Ureter (tissue), 1 donor: ENCODE measurements at places on chromosomes 1 and 21. TPM values are rescaled to one million over a fixed set of nuclear protein-coding genes. Genes with fewer than 3 reads are reported as not detected.

Gene HYI
- 50.9 TPM for total RNA-seq

Gene ASTN1
- 2.2 TPM for total RNA-seq

Gene FAM3B
- 116 TPM for total RNA-seq

Gene PSRC1
- 3.1 TPM for total RNA-seq

Gene CFHR3
- 1.1 TPM for total RNA-seq

Gene ANKRD45
- total RNA-seq = 0.47 TPM

Gene PTPN14
- 88.5 TPM for total RNA-seq

Gene CYYR1
- 27.6 TPM for total RNA-seq

Gene CYP2J2
- 20.4 TPM for total RNA-seq

Gene OR2L13
- not detected for total RNA-seq

Gene LCE1B
- total RNA-seq = not detected

Gene PRKAA2
- total RNA-seq = 7.1 TPM

Gene NFASC
- total RNA-seq = 52.3 TPM

Gene C1QA
- 64.0 TPM for total RNA-seq

Gene RPTN
- total RNA-seq = not detected

Gene NECTIN4
- 75.6 TPM for total RNA-seq

Gene CDK18
- total RNA-seq = 28.6 TPM

Gene OLFML2B
- total RNA-seq = 3.4 TPM

Gene BCAR3
- 26.7 TPM for total RNA-seq

Gene SAMD13
- 4.7 TPM for total RNA-seq

Gene KLF17
- not detected for total RNA-seq

Gene COL8A2
- total RNA-seq = 8.0 TPM

Gene MAP1LC3C
- not detected for total RNA-seq

Gene CD2
- total RNA-seq = 7.1 TPM

Gene PI4KB
- 91.5 TPM for total RNA-seq

Gene PLD5
- 0.13 TPM for total RNA-seq

Gene SAMSN1
- 8.3 TPM for total RNA-seq

Gene ARPC5
- 77.7 TPM for total RNA-seq

Gene AMY1C
- not detected for total RNA-seq

Gene IGSF3
- 31.1 TPM for total RNA-seq

Gene DPT
- total RNA-seq = 15.9 TPM

Gene NBPF6
- total RNA-seq = not detected

Gene CEPT1
- 43.3 TPM for total RNA-seq

Gene FMO3
- 0.65 TPM for total RNA-seq

Gene ACTA1
- 9.5 TPM for total RNA-seq

Gene CHRM3
- 0.49 TPM for total RNA-seq

Gene DNAH14
- total RNA-seq = 27.5 TPM

Gene SCNM1
- 24.2 TPM for total RNA-seq

Gene HENMT1
- total RNA-seq = 8.8 TPM

Gene CLCA1
- 0.18 TPM for total RNA-seq

Gene C1orf53
- total RNA-seq = 1.7 TPM
